Sigmoid colon (tissue), 7 donors: ENCODE measurements at places on chromosomes 5 and 9. TPM values are rescaled to one million over a fixed set of nuclear protein-coding genes. Genes with fewer than 3 reads are reported as not detected.

DNA sequence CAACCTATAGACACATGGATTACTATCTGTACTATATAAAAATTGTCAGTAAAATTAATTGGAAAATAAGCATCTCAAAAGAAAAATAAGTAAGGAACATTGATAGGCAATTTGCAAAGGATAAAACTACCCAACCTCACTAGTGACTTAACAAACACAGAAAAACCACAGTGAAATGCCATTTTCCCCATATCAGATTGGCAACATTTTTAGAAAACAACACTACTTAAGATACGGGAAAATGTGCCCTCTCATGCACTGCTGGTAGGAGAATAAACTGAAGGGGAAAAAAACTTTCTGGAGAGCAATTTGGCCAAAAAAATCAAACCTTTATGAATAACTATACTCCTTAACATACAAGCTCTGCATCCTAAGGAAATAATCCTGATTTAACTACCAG, 254.0 kb downstream of the DEPDC1B start:
- no peak for DNase-seq
- no peaks in the 10 kb centered on the region for H3K4me1 ChIP-seq
- H3K27me3 ChIP-seq: no peaks in the 10 kb centered on the region
- no peaks in the 10 kb centered on the region for H3K36me3 ChIP-seq

DNA sequence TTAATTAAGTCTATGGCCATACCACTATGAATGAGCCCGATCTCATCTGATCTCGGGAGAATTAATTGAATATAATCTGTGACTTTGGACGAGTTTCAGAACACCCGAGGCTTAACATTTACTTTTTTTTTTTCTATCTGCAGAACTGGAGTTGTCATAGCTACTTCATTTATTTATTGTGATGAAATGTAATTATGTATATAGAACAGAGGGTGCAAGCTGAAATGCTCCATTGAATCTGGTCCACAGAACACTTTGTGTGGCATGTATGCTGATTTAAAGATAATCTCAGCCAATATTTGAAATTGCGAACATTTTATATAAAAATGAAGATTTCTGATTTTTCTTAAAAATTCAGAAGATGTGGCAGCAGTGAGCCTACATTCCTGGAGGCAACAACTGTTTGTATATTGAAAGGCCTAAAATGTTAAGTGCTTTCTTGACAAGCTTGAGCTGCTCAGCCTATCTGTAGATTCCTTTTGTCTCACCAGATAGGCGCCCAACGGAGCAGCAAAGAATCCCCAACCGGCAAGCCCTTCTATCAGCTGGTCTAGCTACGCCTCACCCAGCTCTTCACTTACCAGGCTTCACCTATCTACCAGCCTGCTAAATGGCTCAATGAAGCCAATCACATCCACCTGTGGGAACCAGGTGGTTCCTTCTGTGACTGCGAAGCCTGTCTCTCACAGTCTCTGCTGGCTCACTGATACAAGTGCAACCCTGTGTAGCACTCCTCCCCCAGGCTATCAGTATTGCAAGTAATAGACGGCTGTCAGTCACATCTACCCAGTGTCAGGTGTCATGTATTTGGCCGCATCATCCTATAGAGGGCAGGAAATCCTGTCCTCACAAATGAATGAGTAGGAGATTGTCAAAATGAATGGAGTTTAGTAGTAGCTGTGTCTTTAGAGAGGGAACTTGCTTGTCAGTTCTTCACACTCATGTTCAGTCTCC, 170.6 kb upstream of the MRPS30 start:
- no peak overlapping the region for H3K27ac ChIP-seq
- H3K36me3 ChIP-seq: no peaks in the 10 kb centered on the region
- H3K4me3 ChIP-seq: no peak overlapping the region
- no peak for DNase-seq

- DNase-seq: no peak
- H3K27me3 ChIP-seq: no peaks in the 10 kb centered on the region
- no peaks in the 10 kb centered on the region for H3K36me3 ChIP-seq
- no peak overlapping the region for H3K4me3 ChIP-seq
- no peak overlapping the region for H3K27ac ChIP-seq
Measured at GRCh38 chr5:39362646-39363045, 1.6 kb downstream of the C9 start.

LCN2 gene
- polyA plus RNA-seq: 9.6 TPM

LRRC19 gene
- 25.9 TPM for polyA plus RNA-seq

GABRA6 gene
- polyA plus RNA-seq: not detected

LCN1 gene
- not detected for polyA plus RNA-seq
